ENCODE measurements at places on chromosomes 6 and 20. TPM values are rescaled to one million over a fixed set of nuclear protein-coding genes. Genes with fewer than 3 reads are reported as not detected.

- no peaks in the 10 kb centered on the region for H3K36me3 ChIP-seq
- H3K4me3 ChIP-seq = no peak overlapping the region
- H3K27ac ChIP-seq = no peak overlapping the region
- DNase-seq = no peak
- peaks cover 3% of the 10 kb centered on the region for H3K4me1 ChIP-seq
- H3K27me3 ChIP-seq = peaks cover 13% of the 10 kb centered on the region
These were observed 2.2 kb downstream of the APCDD1L start for GRCh38 chr20:58512808-58513552.

GRCh38 chr20:21083825-21084325 lies 22.3 kb downstream of the LINC00237 start:
- DNase-seq = no peak
- H3K27ac ChIP-seq = no peak overlapping the region
- no peak overlapping the region for H3K4me3 ChIP-seq
- H3K27me3 ChIP-seq = no peaks in the 10 kb centered on the region
- no peaks in the 10 kb centered on the region for H3K4me1 ChIP-seq

Gene PSORS1C2
- total RNA-seq = 0.38 TPM

GRCh38 chr6:90268178-90268577 lies 28.5 kb downstream of the BACH2 start:
- H3K4me3 ChIP-seq = no peak overlapping the region
- H3K27ac ChIP-seq = no peak overlapping the region
- H3K27me3 ChIP-seq = no peaks in the 10 kb centered on the region
- H3K4me1 ChIP-seq = no peaks in the 10 kb centered on the region
- no peak for DNase-seq

Gene PRL
- not detected for total RNA-seq
